Hepatocyte (in vitro differentiated cells): ENCODE measurements at places on chromosomes 16 and 17. TPM values are rescaled to one million over a fixed set of nuclear protein-coding genes. Genes with fewer than 3 reads are reported as not detected.

Gene TNFSF13
- total RNA-seq = 0.90 and 11.0 TPM in 2 replicates

Gene CNEP1R1
- total RNA-seq = 23.9 and 25.8 TPM in 2 replicates

Gene HOXB6
- 4.1 and 4.8 TPM in 2 replicates for total RNA-seq

Gene ABCA6
- total RNA-seq = 6.3 and 6.5 TPM in 2 replicates

Gene CCDC47
- 79.6 and 82.7 TPM in 2 replicates for total RNA-seq

Gene CUEDC1
- total RNA-seq = 9.3 and 11.6 TPM in 2 replicates

Gene RCVRN
- total RNA-seq = 0.07 TPM in 1 of 2 replicates, not detected in the other

GRCh38 chr17:5854871-5855554 is 215.2 kb upstream of the WSCD1 start:
- no peaks in the 10 kb centered on the region for H3K4me1 ChIP-seq
- H3K27ac ChIP-seq = no peak overlapping the region
- DNase-seq = no peak

- H3K4me1 ChIP-seq = no peaks in the 10 kb centered on the region
- no peak overlapping the region for H3K4me3 ChIP-seq
- H3K27ac ChIP-seq = no peak overlapping the region
- H3K27me3 ChIP-seq = no peaks in the 10 kb centered on the region
- H3K36me3 ChIP-seq = no peaks in the 10 kb centered on the region
- DNase-seq = no peak
Measured at GRCh38 chr17:13387236-13387635, 214.5 kb downstream of the HS3ST3A1 start.

GRCh38 chr17:13569398-13570123 is 32.2 kb downstream of the HS3ST3A1 start:
- no peak for DNase-seq
- no peaks in the 10 kb centered on the region for H3K36me3 ChIP-seq
- no peaks in the 10 kb centered on the region for H3K4me1 ChIP-seq
- H3K27me3 ChIP-seq = no peaks in the 10 kb centered on the region
- no peak overlapping the region for H3K4me3 ChIP-seq

DNA sequence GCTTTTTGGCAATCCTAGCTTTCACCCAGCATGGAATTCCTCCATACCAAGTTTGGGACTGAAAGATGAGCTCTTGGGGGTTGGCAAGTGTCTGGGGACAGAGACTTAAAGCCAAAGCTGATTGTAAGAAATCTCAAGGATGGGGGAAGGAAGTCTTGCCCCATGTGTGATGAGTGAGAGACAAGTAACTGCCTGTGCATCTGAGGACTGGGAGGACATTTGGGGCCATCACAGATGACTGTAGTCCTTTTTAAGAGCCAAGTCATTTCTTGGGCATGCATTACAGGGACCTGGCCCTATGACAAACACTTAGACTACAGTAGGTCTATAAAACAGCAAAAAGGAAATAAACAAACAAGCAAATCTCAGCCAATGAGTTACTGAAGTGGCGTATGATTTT is 36.3 kb upstream of the CCL2 start:
- H3K4me3 ChIP-seq = no peak overlapping the region
- DNase-seq = no peak
- H3K27me3 ChIP-seq = peaks cover 3% of the 10 kb centered on the region
- no peaks in the 10 kb centered on the region for H3K36me3 ChIP-seq

- H3K4me3 ChIP-seq = no peak overlapping the region
- peaks cover 14% of the 10 kb centered on the region for H3K27me3 ChIP-seq
- DNase-seq = no peak
- H3K4me1 ChIP-seq = no peaks in the 10 kb centered on the region
- peak overlapping the region; percentile 1 for H3K27ac ChIP-seq
Measured at GRCh38 chr16:71426880-71427615, 14.8 kb downstream of the TLE7 start.

DNA sequence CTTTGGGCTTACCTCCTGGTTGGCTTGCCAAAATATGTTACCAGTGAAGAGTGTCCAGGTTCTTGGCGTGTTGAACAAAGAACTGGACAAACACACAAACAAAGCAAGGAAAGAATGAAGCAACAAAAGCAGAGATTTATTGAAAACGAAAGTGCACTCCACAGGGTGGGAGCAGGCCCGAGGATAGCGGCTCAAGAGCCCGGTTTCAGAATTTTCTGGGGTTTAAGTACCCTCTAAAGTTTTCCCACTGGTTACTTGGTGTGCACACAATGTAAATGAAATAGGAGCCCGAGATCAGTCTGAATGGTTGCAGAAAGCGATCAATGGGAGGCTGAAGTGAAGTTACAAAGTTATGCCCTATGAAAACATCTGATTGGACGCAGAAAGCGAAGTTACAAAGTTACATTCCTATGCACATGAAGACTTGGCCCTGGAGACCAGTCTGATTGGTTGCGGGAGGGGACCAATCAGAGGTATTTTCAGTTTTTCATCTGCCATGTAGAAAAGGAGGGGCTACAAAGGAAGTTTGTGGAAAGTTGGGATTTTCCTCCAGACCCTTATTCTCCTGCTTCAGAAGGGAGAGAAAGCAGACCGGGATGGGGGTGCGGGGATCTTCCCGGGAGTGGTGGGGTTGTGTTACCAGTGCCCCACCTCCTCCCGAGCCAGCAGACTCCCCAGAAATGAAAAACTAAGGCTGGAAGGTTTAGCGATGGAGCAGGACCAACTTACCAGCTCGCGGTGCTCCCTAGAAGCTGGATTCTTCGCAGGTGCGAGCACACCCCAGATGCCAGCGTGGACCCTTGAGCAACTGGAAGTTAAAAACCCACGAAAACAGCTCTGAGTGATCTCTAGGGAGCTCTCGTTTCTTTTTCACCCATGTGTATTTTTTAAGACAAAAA is at the start of gene SLFN12:
Gene SLFN12 (minus strand): TSS at position 325 of the 899 bp plus-strand sequence. CDS start 9,472 bp downstream, outside the sequence.
- H3K36me3 ChIP-seq = no peaks in the 10 kb centered on the region
- H3K4me1 ChIP-seq = peaks cover 8% of the 10 kb centered on the region
- peak; percentile 73 for DNase-seq
- H3K27me3 ChIP-seq = no peaks in the 10 kb centered on the region
- peak within 1 kb of the TSS; percentile 92 for H3K27ac ChIP-seq

DNA sequence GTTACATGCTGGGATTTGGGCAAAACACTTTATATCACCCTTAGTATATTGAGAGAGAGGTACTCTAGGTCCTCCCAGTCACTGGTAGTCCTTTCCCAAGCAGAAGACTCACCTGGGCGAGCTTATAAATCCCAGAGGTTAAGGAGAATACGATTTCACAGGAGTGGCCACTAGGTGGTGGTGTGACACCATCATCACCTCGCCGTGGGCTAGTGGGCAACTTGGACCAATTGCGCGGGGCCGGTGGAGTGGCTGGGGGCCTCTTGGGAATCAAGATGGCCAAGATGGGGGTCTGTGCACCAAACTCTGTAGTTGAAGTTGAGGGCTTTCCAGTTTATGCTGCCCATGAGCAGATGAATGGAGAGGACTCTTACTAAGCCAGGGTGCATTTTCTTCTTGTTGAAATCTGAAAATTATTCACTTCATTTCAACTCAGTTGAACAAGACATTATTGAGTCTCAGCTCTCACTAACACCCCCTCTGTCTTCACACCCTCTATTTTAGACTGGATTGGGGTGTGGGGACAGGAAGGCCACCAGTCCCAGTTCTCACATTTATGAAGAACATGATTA is 38.2 kb upstream of the PIRT start:
- H3K27ac ChIP-seq = no peak overlapping the region
- H3K27me3 ChIP-seq = peaks cover 3% of the 10 kb centered on the region
- H3K4me3 ChIP-seq = no peak overlapping the region
- no peaks in the 10 kb centered on the region for H3K4me1 ChIP-seq
- H3K36me3 ChIP-seq = no peaks in the 10 kb centered on the region
- DNase-seq = peak; percentile 69

- no peaks in the 10 kb centered on the region for H3K27me3 ChIP-seq
- H3K36me3 ChIP-seq = no peaks in the 10 kb centered on the region
- H3K4me1 ChIP-seq = peaks cover 29% of the 10 kb centered on the region
- peak overlapping the region; percentile 98 for H3K27ac ChIP-seq
Measured at GRCh38 chr17:51261024-51261963, 948 bp downstream of the UTP18 start.

DNA sequence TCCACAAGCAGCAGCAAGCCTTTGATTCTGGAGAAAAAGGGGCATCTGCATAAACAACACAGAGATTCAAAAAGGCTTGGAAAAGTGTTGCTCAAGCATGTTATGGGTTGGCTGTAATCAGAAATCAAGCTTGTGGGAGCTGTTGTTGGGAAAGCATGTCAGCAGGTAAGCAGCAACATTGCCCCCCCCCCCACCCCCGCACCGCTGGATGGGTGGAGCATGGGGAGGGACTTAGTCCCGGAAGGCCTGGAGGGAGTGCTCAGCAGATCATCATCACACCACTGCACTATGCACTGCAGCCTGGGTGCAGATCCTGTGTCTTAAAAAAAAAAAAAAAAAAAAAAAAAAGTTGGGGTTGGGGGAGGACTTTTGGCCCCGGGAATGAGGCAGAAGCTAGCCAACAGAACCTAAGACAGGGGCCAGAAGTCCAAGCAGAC is 16.8 kb upstream of the AKAP1 start:
- no peak overlapping the region for H3K27ac ChIP-seq
- no peaks in the 10 kb centered on the region for H3K36me3 ChIP-seq
- DNase-seq = peak; percentile 45
- no peak overlapping the region for H3K4me3 ChIP-seq
- H3K27me3 ChIP-seq = no peaks in the 10 kb centered on the region
- no peaks in the 10 kb centered on the region for H3K4me1 ChIP-seq

GRCh38 chr16:57996406-57997175 is 3.9 kb downstream of the ZNF319 start:
- H3K4me1 ChIP-seq = peaks cover 17% of the 10 kb centered on the region
- no peak for DNase-seq
- no peak overlapping the region for H3K4me3 ChIP-seq
- H3K27ac ChIP-seq = no peak overlapping the region

- H3K4me1 ChIP-seq = no peaks in the 10 kb centered on the region
- DNase-seq = no peak
- H3K27me3 ChIP-seq = no peaks in the 10 kb centered on the region
- H3K27ac ChIP-seq = no peak overlapping the region
Measured at GRCh38 chr16:1701216-1701878, 4.6 kb upstream of the MAPK8IP3 start.

- H3K27me3 ChIP-seq = no peaks in the 10 kb centered on the region
- no peak for DNase-seq
- no peaks in the 10 kb centered on the region for H3K36me3 ChIP-seq
- H3K4me3 ChIP-seq = no peak overlapping the region
- H3K4me1 ChIP-seq = peaks cover 6% of the 10 kb centered on the region
Measured at GRCh38 chr16:1277151-1277598, 21.3 kb downstream of the TPSD1 start.

GRCh38 chr16:30004811-30005242 is 6.0 kb downstream of the DOC2A start:
- H3K4me1 ChIP-seq = no peaks in the 10 kb centered on the region
- H3K36me3 ChIP-seq = no peaks in the 10 kb centered on the region
- no peak overlapping the region for H3K4me3 ChIP-seq
- DNase-seq = no peak
- H3K27me3 ChIP-seq = peaks cover 2% of the 10 kb centered on the region

GRCh38 chr17:44222112-44222869 is 2.8 kb upstream of the UBTF start:
- peak overlapping the region; percentile 79 for H3K4me3 ChIP-seq
- H3K36me3 ChIP-seq = no peaks in the 10 kb centered on the region
- H3K27ac ChIP-seq = peak overlapping the region; percentile 100
- no peaks in the 10 kb centered on the region for H3K27me3 ChIP-seq
- DNase-seq = peak; percentile 78

- H3K27me3 ChIP-seq = peaks cover 88% of the 10 kb centered on the region
- no peaks in the 10 kb centered on the region for H3K36me3 ChIP-seq
- no peak overlapping the region for H3K27ac ChIP-seq
- peaks cover 46% of the 10 kb centered on the region for H3K4me1 ChIP-seq
Measured at GRCh38 chr16:54285414-54286089, 1.0 kb downstream of the IRX3 start.

DNA sequence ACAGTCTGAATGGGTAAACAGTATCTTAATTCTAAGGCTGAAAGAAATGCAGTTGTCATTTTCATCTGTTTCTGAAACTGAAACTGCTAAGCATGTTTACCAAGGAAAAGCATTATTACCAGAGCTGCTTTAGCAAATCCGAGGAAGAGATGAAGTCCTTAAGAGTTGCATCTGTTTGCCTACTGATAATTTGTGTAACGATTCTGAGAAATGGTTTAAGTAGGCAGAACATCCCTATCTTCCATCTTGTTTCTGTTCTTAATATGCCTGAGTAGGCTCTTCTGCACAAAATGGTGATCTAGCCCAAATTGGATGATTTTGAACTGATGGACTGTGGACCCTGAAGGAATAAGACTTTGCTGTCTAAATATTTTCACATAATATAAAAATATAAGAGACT is 34.9 kb downstream of the NUP93 start:
- H3K27me3 ChIP-seq = no peaks in the 10 kb centered on the region
- no peaks in the 10 kb centered on the region for H3K4me1 ChIP-seq
- no peaks in the 10 kb centered on the region for H3K36me3 ChIP-seq
- H3K4me3 ChIP-seq = no peak overlapping the region
- DNase-seq = no peak

GRCh38 chr16:80519189-80519588 is 21.6 kb upstream of the DYNLRB2 start:
- no peaks in the 10 kb centered on the region for H3K36me3 ChIP-seq
- no peaks in the 10 kb centered on the region for H3K4me1 ChIP-seq
- H3K4me3 ChIP-seq = no peak overlapping the region
- no peak overlapping the region for H3K27ac ChIP-seq
- peaks cover 5% of the 10 kb centered on the region for H3K27me3 ChIP-seq
